Muscle of back (tissue), 13 donors: ENCODE measurements at places on chromosomes 7 and 10.

DNA sequence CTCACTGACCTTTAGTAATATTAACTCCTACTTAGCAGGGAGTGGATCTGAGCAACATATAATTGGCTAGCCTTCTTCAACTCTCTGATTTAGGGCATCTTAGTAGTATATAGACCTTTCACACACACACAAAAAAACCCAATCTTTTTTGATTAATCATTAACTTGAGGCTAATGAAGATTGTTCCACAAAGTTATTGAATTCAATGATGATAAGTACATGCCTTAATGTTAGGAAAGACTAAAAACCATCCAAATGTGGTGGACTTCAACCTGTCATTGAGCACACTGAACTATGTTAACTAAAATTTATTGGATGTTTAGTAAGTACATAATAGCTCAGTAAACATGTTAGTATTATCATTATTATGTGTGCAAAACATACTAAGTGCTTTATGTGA lies 179.4 kb upstream of the SLC25A13 start:
- DNase-seq, result no peak

DNA sequence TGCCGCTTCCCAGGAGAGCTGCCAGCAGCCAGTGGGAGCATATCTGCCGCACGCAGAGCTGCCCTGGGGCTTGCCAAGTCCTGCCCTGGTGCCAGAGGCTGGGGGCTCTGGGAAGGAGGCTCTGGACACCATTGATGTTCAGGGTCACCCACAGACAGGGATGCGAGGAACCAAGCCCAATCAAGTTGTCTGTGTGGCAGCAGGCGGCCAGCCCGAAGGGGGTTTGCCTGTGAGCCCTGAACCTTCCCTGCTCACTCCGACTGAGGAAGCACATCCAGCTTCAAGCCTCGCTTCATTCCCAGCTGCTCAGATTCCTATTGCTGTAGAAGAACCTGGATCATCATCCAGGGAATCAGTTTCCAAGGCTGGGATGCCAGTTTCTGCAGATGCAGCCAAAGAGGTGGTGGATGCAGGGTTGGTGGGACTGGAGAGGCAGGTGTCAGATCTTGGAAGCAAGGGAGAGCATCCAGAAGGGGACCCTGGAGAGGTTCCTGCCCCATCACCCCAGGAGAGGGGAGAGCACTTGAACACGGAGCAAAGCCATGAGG lies 94.6 kb downstream of the TACC2 start:
- DNase-seq, result no peak

GRCh38 chr10:16231734-16232435 lies 204.9 kb upstream of the PTER start:
- DNase-seq, result no peak

DNA sequence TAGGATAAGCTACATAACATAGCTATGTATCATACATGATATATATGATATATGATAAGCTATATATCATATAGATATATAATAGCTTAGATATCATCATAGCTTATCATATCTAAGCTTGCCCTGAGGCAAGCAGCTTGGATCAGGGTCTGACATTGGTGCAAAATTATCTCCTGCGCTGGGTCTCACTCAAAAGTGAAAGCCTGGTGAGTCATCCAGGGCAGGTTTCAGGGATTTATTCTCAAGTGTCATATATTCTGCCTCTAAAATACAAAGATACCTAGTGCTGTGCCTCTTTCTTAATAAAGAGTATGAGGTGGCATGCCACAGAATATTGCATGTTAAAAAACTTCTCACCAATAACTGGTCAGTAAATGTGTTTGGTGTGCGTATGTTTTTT lies 105.9 kb downstream of the CDC14C start:
- DNase-seq, result no peak

DNA sequence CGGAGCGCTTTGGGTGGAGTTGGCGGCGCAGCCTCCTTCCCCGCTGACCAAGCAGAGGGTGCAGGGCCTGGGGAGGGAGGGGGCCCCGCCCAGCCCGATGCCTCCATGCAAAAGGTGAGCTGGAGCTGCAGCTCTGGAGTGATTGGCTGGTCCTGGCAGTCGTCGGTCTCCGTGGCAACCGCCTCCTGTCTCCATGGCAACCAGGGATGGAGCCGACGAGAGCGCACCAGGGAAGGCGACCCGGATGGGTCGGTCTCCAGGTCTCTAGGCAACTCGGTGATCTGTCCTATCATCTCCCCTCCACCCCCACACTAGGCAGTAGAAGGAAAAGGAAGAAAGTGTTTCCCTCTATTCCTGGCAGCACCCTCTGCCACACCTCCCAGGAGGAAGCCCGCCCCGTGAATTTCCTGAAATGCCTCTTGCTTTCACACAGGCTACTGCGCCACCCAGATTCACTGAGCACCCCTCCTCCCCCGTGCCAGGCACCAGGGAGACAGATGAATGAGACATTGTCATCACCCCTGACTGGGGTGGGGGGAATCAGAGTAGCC lies 647 bp upstream of the NACAD start:
- peak; percentile 20 for DNase-seq

GRCh38 chr7:111803015-111803758 lies 240.9 kb upstream of the IMMP2L start:
- no peak for DNase-seq
